Stimulated activated CD4-positive, alpha-beta T cell treated with anti-CD3 and anti-CD28 coated beads, TNF-alpha, amount 100 ng/mL, for 24 hours (primary cell): ENCODE measurements at places on chromosomes 13 and 19.

DNA sequence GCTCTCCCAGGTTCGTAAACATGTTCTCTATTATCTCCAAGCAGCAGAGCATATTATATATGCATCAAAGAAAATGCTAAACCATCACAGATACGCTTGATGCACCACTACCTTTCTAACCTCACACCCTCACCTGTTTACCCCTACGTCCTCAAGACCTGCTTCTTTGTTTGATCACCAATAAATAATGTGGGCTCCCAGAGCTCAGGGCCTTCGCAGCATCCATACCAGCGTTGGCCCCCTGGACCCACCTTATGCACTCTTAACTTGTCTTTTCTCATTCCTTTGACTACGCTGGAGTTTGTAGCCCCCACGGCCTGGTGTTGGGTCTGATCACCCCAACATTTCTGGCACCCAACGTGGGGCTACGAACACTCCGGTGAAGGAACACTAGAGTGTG is 10.0 kb upstream of the ZNF443 start:
- no peak for DNase-seq

DNA sequence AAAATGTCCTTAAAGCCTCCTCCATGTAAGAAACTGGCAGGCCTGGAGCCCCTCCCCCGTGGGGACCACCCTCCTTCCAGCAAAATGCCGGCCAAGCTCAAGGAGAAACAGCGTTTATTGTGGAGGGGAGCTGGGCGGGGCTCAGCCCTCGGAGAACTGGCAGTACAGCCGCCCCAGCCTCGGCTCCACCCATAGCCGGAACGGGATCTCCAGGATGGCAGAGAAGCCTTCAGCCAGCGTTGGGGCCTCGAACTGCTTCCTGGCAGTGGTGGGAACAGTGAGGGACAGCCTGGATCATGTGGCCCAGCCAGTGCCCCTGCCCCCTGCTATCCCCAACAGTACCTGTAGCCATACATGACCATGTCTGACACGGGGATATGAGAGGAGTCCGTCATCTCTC is 6.3 kb downstream of the PNKP start:
- DNase-seq: no peak

GRCh38 chr19:15516363-15516762 is 8.0 kb downstream of the CYP4F22 start:
- DNase-seq: no peak

DNA sequence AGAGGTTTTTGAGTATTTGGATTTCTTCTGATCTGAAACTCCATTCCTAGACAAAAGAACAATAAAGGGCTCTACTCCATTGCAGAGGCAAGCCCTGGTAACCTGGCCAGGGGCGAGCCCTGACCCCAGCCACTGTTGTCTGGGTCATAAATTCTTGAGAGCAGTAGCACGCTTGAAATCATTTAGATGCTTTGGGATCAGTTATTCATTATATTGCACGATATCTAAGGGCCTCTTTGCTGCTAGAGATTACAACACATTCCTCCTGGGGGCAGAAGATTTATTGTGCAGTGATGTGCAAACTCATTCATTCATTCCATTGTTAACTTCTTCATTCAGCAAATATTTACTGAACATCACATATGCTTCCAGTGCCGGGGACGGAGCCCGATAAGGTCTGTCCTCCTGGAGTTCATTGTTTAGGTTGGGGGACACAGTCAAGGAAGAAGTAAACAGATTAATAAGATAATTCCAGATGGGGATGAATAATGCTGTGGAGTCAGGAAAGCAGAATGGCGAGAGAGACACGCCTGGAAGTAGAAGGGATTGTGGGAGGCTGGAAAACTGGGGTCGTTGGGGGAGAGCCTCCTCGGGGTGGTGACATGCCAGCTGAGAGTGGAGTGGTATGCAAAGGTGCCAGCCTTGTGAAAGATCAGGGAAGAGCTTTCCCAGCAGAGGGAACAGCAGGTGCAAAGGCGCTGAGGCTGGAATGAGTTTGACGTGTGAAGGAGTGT is 34.9 kb downstream of the SIPA1L3 start:
- DNase-seq: no peak

GRCh38 chr13:53201454-53202225 is 173.0 kb downstream of the OLFM4 start:
- no peak for DNase-seq

- peak; percentile 18 for DNase-seq
These were observed 2.7 kb upstream of the PLIN3 start for GRCh38 chr19:4870025-4870700.

- DNase-seq: no peak
These were observed 400.2 kb downstream of the KCNRG start for GRCh38 chr13:50415428-50415827.

GRCh38 chr13:103663996-103664395 is 597.8 kb upstream of the SLC10A2 start:
- DNase-seq: no peak

DNA sequence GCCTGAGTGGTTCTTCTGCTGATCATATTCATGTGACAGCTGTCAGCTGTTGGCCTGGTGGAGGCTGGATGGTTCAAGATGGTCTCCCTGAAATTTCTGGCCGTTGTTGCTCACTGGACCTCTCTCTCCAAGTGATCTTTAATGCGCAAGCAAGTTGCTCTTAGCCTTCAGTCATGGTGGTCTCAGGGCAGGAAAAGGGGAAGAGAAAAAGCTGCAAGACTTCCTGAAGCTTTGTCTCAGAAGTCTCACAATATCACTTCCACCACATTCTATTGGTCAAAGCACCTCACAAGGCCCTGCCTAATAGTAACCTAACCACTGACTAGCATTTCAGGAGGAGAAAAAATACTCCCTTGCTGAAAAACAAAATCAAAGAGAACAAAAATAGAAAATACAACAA is 1.6 kb upstream of the ZNF567 start:
- DNase-seq: no peak

- no peak for DNase-seq
These were observed 13.3 kb upstream of the ZNF57 start for GRCh38 chr19:2887391-2887914.

- DNase-seq: no peak
These were observed 30.5 kb downstream of the TNFSF14 start for GRCh38 chr19:6639439-6639838.

DNA sequence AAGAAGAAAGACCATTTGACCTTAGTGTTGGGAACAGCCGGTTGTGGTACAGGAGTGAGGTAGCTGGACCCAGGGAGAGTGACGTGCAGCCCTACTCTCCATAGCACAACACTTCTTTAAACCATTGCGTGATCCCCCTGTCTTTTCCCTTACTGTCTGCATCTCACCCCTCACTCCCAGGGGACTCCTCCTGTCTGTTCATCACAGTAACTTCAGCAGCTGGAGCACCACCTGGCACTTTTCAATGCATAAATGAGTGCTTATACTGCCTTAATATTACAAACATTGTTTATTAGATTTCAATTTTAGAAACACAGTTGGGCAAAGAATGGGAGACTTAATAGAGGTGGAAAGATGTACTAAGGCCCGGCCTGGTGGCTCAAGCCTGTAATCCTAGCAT is 285.5 kb downstream of the UQCRFS1 start:
- no peak for DNase-seq

DNA sequence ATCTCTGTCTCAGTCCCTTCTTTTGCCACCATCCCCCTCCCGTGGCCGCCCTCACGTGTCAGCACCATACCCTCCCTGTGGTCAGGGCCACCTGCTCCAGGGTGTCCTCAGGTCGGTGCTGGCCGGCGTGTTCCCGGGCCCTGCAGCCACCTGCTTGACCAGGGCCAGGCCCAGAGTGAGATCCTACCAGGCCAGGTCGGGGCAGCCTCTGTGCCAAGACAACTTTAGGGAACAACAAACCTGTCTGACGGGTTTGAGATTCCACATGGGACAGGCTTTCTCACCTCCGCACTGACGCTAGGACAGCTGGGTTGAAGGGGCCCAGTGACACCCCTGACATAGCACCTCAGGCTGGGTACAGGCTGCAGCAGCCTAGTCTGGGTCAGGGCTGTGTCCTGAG is 7.5 kb upstream of the SBNO2 start:
- no peak for DNase-seq

DNA sequence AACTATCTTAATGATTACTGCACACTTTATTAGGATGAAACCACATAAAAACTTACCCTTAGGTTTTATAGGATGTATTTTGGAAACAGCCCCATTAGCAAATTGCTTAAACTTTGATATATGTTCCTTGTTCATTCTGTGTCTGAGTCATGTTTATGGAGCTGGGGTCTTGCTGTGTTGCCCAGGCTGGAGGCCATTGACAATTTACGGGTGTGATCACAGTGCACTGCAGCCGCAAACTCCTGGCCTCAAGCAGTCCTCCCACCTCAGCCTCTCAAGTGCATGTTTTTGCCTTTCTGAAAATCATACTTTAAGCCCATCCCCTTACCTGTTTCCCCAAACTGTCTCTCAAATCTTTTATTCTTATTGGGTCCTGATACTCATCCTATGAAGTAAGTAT is 5.2 kb upstream of the CHAMP1 start:
- no peak for DNase-seq

GRCh38 chr13:24148414-24149235 is 11.9 kb upstream of the SPATA13 start:
- DNase-seq: no peak

DNA sequence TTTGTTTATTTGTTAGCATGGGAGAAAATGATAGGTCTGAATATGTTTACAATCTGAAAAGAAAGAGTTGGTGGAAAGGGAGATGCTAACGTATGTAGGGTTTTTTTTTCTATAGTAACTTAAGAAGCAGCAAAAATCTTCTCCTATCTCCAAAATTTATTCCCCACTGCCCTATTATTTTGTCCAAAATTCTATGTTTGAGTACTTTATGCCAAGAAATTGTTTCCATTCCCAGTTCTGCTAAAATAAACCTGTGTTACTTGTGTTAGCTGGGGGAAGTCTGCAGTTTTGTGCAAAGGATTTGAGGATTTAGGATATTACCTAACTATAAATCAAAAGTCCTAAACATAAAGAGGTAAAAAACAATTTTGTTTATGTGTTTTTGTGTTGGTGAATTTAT is 2770.4 kb upstream of the PCDH20 start:
- DNase-seq: no peak

- no peak for DNase-seq
These were observed 1645.4 kb upstream of the SPRY2 start for GRCh38 chr13:81986308-81986707.

DNA sequence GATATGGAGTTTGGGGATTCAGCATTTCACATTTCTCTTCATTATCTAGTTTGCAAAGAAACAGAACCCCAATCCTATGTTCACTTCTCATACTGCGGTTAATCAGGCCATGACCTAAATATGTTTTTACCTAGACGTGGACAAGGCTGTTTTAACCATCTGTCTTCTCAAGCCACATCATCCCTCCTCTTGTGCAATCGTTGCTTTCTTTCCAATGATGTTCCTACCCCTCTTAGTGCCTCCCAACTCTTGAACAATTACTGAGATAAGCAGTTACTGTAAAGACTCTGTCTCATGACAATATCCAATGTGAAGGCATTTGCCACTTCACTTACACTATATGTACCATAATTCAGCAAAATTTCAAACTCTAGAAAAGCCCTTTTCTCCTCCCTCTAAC is 406.2 kb downstream of the LIG4 start:
- DNase-seq: no peak

DNA sequence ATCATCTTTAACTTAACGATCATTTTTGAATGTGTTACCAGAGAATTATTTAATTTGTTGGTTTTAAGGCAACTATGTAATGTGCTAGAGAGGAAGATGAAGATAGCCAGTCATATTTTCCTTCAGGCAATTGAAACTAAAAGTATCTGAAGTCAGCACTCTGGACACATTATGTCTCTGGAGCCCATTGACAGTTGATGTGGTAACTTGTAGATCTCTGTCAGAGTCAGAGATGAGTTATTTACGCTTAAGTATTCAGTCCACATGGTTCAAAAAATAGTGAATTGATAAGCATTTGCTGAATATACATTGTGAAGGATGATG is 2.1 kb downstream of the ZMYM2 start:
- no peak for DNase-seq

GRCh38 chr13:70747262-70747661 is 639.0 kb upstream of the KLHL1 start:
- no peak for DNase-seq

DNA sequence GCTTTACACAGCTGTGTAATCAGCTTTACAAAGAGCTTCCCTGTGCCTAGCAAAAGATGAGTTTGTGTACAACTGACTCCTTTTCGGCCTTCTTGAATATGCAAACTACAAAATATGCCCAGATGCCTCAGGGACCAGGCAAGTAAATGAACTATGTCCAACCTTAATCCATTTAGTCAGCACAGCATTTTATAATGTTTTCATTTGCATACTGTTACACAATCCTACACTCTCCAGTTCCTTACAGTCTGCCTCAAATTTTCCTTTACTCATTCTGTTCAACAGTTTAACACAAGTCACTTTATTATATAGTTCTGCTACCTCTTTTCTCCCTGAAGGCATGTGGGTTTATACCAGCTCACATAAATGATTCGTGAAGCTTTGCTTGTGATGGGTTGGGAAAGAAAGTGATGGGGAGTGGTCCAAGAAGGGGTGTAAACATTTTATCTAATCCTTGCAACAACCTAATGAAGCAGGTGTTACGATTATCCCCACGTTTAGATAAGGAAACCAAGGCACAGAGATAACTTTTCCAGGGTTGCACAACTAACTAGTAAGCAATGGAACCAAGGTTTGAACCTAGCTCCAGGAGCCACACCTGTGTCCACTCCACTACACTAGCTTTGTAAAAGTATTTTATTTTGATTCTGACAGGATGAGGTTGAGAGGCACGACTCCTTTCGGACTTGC is 3.3 kb upstream of the USP12 start:
- DNase-seq: no peak
